ENCODE measurements at places on chromosomes 2 and 18.

GRCh38 chr18:58618822-58619595 is 9.9 kb downstream of the ALPK2 start:
- peak; percentile 21 for DNase-seq

- DNase-seq, result peak; percentile 91
Measured at GRCh38 chr2:237227592-237228280, 142.0 kb downstream of the COPS8 start.

- no peak for DNase-seq
Measured at GRCh38 chr2:191703079-191703725, 25.3 kb downstream of the NABP1 start.

DNA sequence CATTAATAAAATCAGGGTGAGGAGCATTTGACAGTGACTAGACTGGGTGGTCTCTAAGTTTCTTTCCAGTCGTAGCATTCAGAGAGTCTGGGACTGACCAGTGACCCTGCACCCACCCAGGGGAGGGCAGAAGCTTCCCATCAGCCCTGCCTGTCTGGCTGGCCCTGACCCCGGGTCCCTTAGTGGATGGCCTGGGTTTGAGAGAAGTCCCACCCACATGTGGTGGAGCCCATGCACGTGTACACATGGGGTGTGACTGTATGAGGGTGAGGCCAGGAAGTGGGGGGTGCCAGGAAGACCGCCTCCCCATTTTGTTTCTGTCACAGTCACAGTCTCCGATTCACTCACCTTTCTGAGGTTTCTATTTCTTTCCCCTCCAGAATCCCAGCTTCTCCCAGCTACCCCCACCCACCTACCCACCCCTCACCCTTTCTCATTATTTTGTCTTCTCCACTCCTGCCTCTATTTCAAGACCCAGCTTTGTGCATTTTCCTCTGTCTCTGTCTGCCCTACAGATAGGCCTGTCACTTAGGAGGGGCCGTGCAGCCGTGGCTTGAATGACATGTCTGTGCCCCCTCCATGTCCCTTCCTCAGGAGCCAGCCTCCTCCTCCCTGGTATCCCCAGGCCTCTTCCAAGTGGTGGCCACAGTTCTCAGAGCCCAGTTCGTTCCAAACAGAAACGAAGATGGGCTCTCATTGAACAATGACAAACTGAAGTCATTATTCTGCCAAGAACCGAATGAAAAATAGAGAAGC is 13.6 kb downstream of the CIB4 start:
- no peak for DNase-seq

DNA sequence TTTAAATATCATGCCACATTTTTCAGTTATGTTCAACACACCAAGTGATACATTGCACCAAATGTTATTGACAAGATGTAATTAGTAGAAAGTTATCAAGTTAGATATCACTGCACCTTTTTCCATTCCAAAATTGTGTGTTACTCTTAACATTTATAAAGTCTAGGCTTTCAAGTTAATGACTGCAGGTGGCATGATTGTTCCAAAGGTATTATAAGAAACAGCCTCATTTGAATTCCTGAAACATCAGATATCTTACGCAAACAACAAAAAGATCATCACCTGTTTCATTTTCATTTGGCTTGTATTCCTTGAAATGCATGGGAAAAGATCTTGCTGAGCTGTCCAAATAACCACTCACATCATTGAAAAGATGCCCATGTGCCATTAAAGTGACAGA is 1528.2 kb upstream of the ZEB2 start:
- DNase-seq, result no peak

- DNase-seq, result no peak
Measured at GRCh38 chr2:132779206-132779721, 109.3 kb upstream of the LYPD1 start.

DNA sequence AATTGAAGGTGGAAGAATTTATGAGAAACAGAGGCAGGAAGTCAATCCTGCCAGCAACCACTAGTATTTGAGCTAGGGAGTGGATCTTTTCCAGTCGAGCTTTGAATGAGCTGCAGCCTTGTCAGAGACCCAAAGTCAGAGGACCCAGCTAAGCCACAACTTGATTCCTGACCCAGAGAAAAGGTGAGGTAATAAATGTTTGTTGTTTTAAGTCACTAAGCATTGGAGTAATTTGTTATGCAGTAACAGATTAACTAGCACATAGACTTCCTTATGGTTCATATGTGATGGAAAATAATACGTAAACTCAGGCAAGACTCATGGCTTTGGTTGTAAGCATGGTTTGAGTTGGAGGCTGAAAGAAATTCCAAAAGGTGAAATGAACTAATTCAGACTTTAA is 21.6 kb downstream of the EFEMP1 start:
- no peak for DNase-seq

DNA sequence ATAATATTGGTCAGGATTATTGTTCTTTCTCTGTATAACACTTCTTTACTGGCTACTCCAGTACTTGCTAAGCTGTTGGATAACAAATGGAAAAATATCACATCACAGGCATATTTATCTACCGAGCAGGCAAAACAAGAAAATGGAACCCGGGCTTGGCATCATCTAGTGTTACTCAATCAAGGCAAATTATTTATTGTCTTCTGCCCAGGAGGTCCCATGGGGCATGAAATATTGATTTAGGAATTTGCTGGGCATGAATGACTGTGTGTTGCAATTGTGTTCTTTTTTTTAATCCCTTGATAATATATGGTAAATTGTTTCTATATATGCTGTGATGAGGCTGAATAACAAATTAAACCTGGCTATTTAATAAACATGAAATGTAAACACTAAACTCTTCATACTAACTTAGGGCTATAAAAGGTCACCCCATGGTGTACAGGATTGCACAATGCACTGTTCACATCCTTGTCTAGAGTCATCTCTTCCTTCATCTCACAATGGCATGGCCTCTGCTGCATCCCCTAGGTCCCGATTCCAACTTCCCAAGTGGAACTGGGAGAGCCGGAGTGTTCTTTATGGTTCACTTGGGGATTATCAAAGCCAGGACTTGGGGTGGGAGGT is 2.2 kb upstream of the PARD3B start:
- no peak for DNase-seq

DNA sequence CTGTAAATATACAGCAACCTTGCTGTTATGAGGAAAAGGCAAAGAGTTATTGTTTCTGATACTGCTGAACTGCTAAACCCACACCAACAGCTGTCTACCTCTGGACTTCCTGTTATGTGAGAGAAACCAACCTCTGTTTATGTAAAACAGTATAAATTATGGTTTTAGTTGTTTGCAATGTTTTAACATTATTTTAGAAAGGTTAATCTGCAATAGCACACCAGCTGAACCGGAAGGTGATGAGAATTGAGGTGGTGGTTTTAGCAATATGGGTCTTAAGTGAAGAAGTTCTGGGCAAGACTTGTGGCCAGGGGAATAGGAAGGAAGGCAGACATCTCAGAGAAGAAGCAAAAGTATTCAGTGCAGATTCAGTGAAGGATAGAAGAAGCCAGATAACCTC is 237.8 kb downstream of the PLCL1 start:
- no peak for DNase-seq

DNA sequence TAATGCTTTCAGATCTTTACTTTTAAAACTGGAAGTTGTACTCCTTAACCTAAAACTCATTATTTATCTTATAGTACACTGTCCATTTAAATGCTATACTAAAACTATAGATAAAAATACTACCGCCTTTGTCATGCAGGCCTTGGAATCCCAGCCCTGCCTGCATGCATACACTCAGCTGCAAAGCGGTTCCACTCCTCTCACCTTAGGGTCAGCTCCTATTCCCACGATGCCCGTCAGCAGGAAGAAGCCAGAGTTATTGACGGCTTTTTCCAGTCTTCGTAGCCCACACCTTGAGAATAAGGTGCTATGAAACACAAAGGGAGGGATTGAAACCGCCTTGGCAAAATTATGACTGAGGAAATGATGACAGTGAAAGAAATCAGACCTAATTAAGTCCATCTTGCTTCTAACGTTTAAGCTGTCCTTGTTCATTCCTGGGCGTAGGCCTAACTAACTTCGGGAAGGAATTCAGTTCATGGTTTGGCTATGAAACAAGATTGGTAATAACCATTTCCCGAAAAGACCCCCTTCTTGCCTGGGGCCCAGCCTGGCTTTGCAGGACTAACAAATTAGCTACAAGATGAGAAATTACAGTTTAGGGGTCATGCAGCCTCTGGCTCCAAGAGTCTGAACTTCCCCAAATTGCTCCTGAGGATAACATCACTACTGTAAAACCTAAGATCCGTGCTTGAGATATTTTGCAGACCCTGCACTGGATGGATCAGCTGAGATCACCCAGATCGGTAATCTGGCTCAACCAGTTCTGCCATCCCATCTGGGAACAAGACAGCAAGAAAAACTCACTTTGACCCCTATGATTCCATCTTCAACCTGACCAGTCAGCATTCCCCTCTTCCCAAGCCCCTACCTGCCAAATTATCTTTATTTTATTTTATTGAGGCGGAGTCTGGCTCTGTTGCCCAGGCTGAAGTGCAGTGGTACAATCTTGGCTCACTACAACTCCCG is 17.1 kb downstream of the EPB41L5 start:
- no peak for DNase-seq

GRCh38 chr18:34491719-34492118 is 218.4 kb upstream of the DTNA start:
- DNase-seq, result no peak

DNA sequence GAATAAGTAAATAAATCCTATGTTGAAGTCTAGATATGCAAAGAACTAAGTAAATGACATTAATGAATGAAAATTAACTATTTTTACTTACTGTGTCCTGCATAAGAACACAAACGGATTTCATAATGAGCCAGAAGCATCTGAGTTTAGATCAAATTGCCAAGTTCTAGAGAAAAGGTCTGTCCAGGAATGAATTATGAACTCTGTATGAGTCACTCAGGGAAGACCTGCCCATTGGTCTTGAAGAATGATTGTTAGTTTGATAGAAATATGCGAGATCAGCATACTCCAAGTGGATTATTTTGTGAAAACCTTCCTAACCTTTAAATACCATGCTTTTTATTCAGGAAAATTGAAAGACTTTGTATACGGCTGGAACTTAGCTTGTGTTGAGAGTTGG is 189.5 kb downstream of the DOK6 start:
- DNase-seq, result peak; percentile 13

GRCh38 chr2:105539331-105539730 is 140.5 kb upstream of the FHL2 start:
- no peak for DNase-seq

DNA sequence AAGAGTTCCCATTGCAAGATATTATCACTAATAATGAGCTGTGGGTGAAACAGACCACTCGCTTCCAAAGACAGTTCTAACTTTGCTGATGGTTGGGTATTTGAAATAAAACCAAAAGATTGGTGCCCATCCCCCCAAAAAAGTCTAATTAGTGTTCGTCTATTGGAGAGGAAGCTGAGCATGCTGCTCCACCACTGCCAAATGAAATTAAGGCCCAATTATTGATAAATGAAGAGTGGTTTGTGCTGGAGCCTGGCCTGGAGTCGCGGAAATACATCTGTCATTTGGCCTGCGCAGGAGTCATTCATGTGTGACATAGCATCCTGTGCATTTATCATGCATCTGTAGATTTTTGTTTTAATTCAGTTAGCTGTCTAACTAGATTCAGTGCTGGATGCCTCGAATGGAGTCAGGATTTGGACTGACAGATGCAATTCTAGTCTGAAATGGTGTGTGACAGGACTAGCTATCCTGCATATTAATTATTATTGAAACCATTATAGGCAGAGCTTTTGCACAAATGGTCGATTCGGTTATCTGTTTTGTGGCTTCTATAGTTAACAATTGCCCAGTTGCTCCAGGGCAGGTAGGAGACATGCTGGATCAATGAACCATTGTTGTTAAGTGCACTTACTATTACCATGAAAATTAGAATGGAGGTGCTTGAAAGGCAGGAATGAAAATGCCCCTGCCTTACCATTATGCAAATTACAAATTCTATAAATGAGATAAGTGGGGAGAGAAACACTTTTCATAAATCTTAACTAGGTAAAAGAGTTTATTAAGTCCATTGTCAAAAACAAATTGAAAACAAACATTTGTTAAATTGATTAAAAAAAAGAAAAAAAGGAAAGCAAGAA is 450.4 kb upstream of the TCF4 start:
- DNase-seq, result no peak

- DNase-seq, result peak; percentile 39
Measured at GRCh38 chr18:48947560-48947959, 3.2 kb downstream of the SMAD7 start.

DNA sequence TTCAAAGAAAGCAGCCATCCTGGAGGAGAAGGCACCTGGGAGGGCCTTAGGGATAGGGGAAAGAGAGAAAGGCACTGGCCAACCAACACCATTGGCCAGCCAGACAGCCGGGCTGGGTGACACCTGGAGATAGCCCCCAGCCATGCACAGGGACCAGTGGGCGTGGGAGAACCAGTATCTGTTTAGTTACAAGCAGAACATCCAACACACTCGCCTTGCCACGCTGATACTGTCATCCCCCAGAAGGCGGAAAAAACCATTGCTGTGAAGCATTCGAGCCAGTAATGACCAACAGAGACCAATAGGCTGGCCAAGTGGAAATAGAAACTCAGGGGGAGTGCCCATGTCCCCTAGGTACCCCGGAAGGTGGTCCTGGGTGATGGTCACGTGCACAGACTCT is 15.5 kb downstream of the ASPRV1 start:
- no peak for DNase-seq

- DNase-seq, result peak; percentile 68
Measured at GRCh38 chr2:187574969-187575750, 20.9 kb upstream of the TFPI start.

DNA sequence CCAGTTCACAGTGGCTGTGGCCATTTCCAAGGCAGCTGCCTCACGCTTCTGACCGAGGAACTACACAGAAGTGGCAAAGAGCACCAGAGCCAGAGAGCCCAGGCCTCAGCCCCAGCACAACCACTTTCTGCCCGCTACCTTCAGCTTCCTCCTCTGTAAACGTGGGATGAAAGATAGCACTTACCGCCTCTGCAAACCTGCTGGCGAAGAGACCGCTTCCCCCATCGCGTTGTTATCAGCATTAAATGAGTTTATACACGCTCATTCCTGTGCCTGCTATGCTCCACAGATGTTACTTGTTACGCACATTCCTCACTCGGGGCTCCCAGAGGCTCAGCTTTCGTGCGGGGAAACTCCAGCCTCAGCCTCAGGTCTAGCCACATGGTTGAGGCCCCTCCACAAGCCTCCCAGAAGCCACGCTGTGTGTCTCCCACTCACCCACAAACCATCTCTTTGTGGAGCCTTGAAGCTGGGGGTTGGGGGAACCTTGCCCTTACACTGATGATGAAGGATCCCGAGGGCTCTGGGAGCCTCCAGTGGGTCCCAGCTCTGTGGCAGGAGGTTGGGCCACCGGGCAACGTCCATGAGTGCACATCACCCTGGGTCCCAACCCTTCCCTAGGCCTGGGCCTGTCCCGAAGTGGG is 63.3 kb upstream of the SMAD7 start:
- DNase-seq, result no peak

DNA sequence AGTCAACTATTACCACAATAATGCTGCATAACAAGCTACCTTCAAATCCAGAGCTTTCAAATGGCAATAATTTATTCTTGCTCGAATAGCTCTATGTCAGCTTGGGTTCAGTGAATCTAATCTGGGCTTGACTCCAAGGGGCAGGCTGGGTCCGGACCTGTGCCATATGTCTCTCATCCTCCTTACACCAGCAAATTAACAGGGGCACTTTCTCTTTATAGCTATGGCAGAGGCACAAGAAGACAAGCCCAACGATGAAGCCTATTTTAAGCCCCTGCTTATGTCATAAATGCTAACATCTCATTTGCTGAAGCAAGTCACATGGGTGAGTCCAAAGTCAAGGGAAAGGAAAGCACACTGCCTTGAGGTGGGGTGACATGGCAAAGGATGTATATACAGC is 13.3 kb upstream of the ZNF521 start:
- no peak for DNase-seq

All from fibroblast of pulmonary artery (primary cell).